ENCODE measurements at places on chromosomes 2 and 18.

GRCh38 chr18:8386669-8387380, 222.4 kb upstream of the RAB12 start:
- no peak for DNase-seq

GRCh38 chr2:160469164-160469563, 24.4 kb downstream of the RBMS1 start:
- no peak for DNase-seq

- DNase-seq: no peak
Measured at GRCh38 chr2:230023313-230023712, 45.4 kb downstream of the SLC16A14 start.

GRCh38 chr2:187148059-187148714, 299.2 kb upstream of the ZSWIM2 start:
- DNase-seq: no peak

- no peak for DNase-seq
Measured at GRCh38 chr2:160156665-160157064, 43.4 kb downstream of the ITGB6 start.

DNA sequence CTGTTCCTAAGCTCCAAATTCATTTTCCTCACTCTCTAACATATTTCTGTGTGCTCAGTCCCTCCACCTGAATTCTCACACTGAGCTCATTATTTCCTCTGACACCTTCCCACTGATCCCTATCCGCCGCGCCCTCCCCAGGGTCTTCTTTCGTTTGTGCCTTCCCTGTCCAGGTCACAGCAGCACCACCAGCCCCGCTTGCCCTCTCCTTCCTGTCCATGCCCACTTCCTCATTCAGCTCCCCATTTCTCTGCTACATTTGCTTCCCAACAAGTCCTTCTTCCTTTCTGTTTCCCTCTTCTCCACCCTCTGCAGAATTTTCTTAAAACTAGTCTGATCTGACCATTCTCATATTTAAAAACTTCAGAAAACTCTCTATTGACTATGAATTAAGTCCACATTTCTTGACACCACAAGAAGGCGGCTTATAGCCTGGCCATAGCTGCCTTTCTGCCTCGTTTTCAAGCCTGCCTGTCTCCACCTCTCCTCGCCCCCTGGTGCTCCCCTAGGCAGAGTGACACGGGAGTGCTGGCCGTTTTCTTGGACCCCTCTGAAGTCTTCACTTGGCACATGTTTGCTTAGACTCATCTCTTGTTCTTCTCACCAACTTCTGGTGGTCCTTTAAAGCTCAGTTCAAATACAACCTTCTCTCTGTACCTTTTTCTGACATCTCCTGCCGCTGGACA, 138.7 kb upstream of the BOD1L2 start:
- no peak for DNase-seq

- DNase-seq: no peak
Measured at GRCh38 chr2:160878618-160879017, 281.6 kb upstream of the TANK start.

DNA sequence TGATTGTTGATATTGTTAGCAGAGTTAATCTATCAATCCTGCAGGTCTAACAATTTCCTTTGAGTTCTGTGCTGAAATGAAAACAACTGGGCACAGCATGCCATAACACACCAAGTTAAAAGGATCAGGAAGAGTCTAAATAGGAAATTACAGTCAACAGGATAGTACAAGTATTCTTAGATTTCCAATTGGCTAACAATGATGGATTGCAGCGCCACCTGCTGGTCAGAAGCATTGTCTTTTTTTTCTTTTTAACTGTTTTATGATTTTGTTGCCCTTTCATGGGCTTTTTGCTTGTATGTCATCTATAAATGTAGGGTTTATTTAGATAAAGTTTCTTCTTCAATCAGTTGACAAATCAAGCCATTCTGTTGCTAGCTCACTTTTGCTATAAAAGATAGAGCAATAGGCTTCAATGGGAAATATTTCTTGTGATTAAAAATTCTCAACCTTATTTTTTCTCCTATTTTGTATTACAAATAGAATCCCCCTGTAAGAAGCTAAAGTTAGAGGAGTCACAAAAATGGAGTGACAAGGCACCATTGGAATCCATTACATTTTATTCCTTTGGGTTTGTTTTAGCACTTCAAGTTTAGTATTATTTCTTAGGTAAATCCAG, 40.8 kb upstream of the RPRM start:
- DNase-seq: peak; percentile 13

DNA sequence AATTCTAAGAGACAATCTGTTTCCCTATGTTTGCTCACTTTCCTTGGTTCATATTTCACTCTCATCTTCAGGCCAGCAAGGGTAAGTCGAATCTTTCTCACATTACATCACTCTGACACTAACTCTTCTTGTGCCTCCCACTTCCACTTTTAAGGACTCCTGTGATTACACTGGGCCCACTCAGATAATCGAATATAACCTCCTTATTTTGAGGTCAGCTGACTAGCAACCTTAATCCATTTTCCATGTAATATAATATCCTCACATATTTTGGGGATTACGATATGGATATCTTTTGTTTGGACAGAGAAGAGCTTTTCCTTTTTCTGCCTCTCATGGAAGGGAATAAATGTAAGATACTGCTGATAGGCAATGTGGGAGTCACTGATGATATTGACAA, 2015.7 kb upstream of the LRRTM1 start:
- DNase-seq: no peak

DNA sequence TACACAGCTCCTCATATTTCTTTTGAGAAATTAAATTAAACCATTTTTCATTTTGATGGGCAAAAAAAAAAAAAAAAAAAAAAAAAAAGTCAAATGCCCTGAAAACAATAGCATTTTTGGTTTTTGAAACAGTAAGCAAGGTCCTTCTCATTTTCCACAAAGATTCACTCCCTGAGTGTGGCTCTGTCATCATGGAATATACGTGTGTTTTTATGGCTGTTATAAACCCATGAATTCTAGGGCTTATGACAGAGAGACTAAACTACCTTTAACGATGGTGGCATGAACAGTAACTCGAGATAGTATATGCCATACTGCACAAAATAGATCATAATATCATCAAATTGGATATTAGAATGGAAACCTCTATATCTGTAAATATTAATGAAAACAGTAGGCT, 179.2 kb upstream of the ZNF521 start:
- no peak for DNase-seq

DNA sequence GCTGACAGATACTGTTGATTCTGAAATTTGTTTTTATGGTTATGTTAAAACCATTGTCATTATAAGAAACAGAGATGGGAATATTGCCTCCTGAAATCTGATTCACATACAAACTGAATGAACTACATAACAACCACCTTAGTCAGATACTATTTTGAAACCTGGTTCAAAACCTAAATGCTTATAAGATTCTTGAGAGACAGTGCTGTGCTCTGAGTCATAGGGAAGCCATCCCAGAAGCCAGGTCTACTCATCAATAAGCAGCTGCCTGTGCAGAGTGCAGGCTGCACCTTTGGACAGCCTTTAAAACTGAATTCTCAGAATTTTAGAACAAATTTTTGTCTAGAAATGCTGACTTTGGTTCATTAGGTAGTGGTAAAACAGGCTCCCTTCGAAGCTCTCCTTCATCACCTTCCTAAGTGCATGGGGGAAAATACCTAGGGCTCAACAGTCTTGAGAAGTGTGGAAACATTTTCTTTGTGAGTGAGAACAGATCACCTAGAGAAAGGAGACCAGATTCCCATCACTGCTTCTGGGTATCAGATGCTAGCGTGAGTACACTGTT, at the start of gene SERPINB7:
SERPINB7 (plus strand) TSS at position 253 of the 565 bp plus-strand sequence. CDS start 6,955 bp downstream, outside the sequence.
- DNase-seq: no peak

DNA sequence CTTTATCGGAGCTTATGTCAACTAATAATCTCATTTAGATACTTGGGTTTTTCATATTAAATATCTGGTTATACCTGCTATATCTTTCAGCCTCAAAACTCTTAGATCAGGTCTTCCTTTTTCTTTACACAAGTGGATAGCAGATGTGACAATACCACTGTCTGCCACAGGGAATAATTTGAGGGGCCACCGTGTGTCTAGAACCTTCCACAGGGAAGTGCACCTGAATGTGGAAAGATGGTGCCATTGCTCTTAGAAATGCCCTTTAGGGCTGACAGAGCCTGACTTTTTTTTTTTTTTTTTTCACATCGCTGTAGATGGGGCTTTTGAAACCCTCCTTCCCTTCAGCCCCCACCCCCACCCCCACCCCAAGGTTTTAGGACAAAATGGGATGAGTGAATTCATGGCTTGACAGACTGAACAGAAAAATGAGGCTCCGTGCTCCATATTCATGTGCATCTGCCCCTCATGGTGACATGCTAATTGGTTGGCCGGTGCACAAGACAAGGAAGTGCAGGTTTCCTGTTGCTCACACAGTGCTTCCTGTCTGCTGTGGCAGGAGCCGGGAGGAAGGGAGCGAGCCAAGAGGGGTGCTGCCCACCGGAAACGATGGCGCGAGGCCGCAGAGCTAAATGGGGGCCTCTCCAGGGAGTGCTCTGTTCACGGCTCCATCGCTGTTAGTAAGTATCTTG, 246.0 kb downstream of the LDLRAD4 start:
- no peak for DNase-seq

DNA sequence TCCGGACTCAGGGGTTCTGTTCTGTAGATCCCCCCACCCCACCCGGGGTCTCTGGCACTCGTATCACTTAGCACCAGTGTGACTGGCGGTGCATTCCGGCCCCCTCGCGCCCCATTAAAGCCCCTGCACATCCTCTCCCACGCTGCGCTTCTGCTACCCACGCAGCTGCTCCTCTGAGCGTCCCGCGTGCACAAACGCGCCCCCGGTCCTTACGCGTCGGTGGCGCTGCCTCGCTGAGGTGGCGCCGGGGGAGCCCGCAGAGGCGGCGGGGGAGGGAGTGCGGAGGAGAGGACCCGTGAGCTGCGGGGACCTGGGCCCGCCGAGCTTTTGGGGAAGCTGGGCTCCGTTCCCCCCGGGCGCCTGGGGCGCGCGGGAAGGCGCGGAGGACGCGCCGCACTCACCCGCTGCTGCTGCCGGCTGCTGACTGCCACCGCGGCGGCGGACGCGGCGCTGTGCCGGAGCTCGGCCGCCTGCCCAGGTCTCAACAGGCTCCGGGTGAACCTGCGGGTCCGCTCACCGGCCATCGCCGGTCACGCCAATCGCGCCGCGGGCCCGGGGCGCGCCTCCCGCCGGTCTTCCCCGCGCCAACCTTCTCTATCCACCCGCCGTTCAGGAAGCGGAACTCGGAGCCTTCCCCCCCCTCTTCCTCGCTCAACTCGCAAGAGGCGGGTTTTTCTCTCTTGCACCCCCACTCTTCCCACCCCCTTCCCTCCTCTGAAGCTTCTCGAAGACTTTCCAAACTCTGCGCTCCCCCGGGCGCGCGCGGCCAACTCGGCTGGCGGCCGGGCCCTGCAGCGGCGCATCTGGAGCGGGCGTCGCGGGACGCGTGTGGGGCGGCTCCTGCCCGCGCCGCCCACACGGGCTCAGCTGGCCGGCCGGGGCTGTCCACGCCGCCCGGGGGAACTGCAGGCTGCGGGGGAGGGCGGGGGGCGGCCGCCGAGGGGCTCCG, at the start of gene DOCK10:
DOCK10 (minus strand) TSS at position 618 of the 949 bp plus-strand sequence; CDS start at position 524, 94 bp downstream.
- no peak for DNase-seq

- DNase-seq: no peak
Measured at GRCh38 chr2:71478806-71479205, 25.4 kb downstream of the DYSF start.

DNA sequence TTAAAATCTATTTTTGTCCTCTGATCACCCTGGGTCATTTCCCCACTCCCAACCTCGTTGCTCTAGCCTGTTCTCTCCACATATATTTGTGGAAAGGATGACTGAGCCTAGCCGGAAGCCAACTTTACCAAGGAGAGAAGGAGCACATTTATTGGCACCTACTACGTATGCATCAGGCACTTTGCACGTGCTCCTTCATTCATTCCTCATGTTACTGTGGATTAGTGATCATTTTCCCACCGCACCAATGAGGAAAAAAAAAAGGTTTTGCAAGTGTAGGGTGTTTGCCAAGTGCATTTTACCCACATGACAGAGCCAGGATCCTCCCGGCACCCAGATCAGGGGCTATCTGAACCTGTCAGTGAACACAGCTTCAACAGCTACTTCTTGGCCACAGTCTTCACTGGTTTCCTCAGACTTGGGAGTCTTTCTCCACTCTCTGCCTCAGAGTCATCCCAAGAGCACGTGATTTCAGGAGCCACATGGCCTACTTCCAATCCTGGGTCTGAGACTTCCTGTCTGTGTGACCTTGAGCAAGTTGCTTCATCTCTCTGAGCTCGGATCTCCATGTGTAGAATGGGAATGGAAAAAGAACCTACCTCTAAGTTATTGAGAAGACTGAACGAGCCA, 1.9 kb upstream of the C1QL2 start:
- no peak for DNase-seq

GRCh38 chr18:48735681-48736255, 196.9 kb downstream of the CTIF start:
- DNase-seq: no peak

DNA sequence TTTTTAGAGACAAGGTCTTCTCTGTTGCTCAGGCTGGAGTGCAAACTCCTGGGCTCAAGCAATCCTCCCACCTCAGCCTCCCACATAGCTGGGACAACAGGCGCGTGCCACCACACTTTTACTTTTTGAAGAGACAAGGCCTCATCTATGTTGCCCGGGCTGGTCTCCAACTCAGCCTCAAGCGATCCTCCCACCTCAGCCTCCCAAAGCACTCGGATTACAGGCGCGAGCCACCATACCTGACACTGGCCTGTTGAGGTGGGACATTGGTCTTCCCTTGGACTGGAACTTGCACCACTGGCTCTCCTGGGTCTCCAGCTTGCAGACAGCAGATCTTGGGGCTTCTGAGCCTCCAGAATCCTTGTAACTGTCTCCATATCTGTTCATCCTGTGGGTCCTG, 75.6 kb downstream of the NDUFA10 start:
- no peak for DNase-seq

DNA sequence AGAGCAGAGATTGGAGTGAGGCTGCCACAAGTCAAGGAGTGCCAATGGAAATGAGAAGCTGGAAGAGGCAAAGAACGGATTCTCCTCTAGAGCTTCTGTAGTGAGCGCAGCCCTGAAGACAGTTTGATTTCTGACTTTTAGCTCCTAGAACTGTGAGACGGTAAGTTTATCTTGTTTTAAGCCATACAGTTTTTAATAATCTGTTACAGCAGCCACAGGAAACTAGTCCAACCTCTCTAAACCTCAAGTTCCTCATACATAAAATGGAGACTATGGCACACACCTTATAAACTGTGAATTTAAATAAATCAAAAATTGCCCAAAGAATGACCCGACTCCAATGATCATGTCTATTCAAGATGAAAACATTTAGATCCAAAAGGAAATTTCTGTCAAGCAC, 596.5 kb downstream of the BCL11A start:
- no peak for DNase-seq

DNA sequence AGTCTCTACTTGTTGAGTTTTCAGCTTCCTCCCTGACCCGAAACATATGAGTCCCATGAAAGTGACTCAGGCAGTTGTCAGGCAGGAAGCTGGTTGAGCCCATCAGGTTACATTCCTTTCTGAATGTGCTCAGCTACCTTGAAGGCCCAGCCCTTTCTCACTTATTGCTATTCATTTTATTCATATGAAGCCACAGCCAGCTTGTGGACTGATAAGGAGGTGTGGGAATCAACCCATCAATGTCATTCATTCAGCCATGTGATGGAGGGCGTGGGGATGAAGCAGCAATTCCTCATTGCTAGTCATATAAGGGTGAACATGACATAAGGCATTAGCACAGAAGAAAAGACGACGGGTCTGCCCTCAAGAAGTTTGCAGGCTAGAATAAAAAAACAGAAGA, 5.3 kb upstream of the VPS4B start:
- no peak for DNase-seq

All from cerebellum (tissue), 4 donors.